ENCODE measurements at places on chromosomes 11 and 22.

- no peak for DNase-seq
Measured at GRCh38 chr11:112118176-112118575, 31.5 kb downstream of the SDHD start.

GRCh38 chr22:38952281-38952993 is 5.0 kb upstream of the APOBEC3A start:
- DNase-seq = no peak

DNA sequence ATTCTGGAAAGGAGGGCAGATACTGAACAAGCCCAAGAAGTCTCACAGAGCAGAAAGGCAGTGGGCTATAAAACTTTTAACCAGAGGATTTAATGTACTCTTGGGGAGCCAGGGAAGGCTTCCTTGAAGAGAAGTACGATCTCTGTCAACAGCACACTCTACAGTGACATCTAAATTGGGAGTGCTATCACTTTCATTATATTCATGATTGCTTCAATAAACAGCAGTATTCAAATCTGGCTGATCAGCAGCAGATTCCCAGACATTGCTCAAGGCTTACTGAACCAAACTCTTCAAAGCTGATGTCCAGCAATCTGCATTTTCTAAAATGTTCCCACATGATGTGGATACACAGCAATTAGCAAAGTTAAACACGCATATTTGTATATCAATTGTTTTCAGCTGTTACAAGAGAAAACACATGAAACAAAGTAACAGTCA is 44.2 kb downstream of the SYTL2 start:
- no peak for DNase-seq

DNA sequence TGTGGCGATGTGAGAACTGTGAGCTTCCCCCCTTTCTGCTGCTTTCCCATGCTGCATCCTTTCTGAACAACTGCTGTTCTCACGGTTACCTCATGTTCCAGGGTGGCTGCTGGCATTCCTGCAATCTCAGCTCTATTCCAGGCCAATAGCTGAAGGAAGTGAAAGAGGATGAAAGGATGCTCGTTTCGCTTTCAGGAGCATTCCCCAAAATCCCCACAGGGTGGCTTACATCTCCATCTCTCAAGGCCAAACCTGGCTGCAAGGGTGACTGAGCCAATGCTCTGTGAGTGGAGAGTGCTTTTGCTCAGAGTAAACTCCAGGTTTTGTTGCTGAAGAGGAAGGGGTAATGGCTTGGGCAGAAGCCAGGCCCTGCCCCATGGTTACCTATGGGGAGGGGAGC is 848.2 kb downstream of the BRD1 start:
- no peak for DNase-seq

DNA sequence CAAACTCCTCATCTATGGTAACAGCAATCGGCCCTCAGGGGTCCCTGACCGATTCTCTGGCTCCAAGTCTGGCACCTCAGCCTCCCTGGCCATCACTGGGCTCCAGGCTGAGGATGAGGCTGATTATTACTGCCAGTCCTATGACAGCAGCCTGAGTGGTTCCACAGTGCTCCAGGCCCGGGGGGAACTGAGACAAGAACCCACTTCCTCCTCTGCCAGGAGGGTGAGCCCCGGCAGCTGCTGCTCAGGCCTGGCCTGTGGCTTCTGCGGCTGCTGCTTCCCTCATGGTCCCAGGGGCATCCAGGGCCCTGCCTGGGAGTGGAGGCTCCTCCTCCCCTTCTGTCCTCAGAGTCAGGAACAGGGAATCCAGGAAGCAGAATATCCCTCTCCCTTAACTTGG is 98.4 kb downstream of the ZNF280B start:
- DNase-seq = no peak

- no peak for DNase-seq
Measured at GRCh38 chr11:111452817-111453552, 59.2 kb downstream of the BTG4 start.

DNA sequence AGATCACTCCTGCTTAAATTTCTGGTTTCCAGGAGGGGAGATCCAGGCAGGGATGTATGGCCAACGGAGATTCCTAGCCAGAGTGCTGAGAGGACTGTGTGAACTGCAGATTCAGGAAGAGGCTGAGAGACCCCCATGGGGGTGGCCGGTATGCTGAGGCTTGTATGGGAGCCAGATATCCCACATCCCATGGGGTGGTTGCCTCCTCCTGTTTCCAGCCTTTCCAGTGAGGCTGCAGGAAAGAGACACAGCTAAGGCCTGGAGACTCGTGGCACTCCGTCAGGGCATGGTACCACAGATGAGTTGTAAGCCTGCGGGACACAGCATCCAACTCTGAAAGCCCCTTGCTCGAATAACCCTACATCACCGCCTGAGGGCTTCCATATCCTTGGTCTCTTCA is 1.4 kb upstream of the MYOD1 start:
- DNase-seq = no peak

DNA sequence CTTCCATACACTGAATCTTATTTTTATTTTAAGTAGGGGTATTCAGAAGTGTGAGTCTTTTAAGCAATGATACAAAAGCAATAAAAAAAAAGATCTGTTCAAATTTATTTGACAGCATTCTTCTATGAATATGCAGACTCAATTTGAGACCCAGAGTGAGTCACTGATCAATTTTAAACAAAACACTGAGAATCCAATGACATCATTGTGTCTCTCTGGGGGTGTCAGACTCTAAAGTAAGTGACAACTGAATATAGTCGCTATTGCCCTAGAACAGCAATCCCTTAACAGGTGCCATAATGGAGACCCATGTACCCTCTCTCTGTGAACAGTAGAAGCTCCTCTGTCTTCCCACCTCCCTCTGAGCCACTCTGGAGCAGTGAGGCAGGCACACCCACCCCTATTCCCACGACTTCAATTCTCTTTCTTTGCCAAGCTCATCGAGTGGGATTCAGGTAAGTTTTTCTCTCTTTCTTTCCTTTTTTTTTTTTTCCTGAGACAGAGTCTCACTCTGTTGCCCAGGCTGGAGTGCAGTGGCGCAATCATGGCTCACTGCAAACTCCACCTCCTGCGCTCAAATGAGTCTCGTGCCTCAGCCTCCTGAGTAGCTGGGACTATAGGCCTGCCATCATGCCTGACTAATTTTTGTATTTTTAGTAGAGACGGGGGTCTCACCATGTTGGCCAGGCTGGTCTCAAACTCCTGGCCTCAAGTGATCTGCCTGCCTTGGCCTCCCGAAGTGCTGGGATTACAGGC is 5.1 kb upstream of the RPS3 start:
- DNase-seq = no peak

- DNase-seq = no peak
Measured at GRCh38 chr22:31647066-31647465, 14.9 kb downstream of the PISD start.

GRCh38 chr22:25680956-25681355 is 61.0 kb upstream of the MYO18B start:
- DNase-seq = no peak

DNA sequence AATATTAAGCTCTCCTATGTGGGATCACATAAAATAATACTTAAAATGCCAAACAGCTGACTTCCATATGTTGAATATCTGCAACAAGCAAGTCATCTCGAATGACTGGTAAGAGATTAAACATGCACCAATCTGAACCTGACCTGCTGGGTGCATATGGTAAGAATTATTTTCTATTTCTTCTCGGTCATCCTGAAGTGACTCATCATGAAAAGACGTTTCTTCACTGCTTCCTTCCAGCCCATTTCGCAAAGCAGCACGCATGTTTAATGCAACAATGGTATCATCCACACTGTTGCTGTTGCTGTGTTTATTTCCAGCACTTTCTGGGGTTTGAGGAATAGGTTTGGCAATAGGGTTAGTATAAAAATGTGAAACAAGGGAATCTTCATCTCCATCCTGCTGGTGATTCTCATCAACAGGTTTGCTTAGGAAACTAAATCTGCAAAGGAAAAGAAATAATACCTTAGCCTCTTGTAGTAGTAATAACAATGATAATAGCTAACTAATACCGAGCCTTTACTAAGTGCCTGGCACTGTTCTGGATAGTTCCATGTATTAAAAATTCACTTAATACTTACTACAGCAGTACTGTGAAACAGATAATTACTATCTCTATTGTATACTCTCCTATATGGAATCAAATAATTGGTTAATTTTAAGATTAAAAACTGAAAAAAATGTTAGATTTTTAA is 52.0 kb upstream of the CHRNA10 start:
- no peak for DNase-seq

DNA sequence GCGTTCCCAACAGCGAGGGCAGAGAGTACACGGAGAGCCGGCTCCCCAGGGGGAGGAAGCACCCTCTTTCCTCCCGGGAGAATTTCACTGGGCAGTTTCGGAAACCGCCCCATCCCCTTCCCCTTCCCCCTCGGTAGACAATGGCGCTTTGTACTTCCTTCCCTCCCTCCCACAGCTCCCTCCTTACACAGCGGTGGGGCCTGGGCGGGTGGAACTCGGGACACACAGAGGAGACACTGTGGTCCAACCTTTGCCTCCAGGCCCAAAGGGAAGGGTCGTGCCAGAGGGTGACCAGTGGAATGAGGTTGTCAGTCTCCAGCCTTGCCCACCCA is 4.3 kb downstream of the SMTN start:
- no peak for DNase-seq

GRCh38 chr22:50732681-50733080 is 5.3 kb upstream of the ACR start:
- DNase-seq = no peak
